ENCODE measurements at places on chromosomes 5 and 9. TPM values are rescaled to one million over a fixed set of nuclear protein-coding genes. Genes with fewer than 3 reads are reported as not detected.

SUSD1 gene
- 1.2 TPM for polyA plus RNA-seq

LCN12 gene
- polyA plus RNA-seq: 12.2 TPM

PGGT1B gene
- 5.1 TPM for polyA plus RNA-seq

PDE6A gene
- not detected for polyA plus RNA-seq

GRCh38 chr9:110382731-110383130, 45.1 kb upstream of the TXNDC8 start:
- DNase-seq: no peak

DNA sequence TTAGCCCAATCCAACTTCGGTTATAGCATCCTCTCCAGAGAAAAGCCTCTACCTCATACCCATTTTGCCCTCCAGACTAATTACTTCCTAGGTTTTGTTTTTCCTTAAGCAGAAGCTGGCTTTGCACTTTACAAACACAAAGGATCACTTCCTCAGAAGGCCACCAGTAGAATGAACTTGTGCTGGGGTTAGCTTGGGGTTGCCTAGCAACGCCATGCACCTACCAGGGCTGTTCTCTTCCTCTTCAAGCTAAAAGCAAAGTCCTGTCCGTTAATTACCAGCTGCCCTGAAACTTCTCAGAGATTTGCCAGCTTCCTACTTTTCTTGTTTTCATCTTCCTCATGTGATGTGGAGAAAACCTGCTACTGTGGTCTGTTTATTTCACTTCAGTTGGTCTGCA, 132.0 kb upstream of the WWC1 start:
- no peak for DNase-seq

GRCh38 chr5:103358305-103358995, 99.9 kb downstream of the MACIR start:
- DNase-seq: no peak

DNA sequence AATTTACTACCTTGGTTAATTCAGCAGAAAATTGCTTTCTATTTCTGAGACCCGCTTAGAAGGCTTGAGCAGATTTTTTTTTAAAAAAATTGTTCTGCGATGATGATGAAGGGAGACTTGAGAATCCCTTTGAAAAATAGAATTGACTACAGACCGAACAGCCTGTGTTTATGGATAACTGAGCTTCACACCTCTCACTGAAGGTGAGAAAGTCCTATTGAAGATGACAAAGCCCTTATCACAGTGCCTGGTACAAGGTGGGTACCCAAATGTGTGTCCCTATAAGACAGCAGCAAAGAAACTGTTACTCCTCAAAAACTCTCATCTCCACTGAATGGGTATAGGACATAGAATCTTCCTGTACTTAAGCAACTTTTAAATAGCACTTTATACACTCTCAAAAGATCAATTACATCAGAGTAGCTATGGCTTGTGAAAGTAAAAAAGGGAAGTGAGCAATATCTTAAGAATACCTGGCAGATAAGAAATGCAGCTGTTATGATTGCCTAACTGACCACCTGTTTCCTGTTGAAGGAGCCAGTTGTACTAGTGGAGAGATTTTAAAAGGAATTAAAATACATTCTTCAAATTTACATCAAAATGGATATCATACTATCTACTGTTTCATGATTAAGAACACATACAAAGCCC, 419.7 kb downstream of the CHSY3 start:
- no peak for DNase-seq

DNA sequence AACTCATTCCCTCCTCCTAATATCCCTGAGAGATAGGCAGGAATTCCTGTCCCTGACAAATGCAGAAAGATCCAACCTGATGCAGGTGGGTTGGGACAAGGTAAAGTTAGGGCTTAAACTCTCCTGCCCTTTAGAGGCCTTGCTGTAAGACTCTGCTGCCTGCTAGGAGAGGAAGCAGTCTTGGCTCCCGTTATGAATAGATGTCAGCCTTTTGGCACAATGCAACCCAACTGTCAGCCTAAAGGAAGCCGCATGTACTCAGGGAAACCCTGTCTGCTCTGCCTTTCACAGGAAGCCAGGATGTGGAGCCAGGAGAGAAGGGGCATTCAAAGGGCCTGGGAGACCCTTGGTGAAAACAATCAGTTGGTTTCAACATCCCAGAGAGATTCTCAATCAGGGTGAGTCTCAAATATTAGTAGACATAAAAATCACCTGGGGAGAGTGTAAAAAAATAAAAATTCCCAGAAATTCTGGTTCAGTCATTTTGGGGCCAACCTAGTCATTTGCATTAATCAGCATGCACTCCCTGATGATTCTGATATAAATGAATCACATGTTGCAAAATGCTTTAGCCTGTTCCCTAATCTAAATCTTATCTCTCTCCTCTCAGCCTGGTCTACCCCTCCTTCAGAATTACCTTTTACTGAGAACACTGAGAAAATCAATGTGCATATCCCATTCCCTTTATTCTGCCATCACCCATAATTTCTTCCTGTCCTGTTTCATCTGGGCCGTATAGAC, 136.2 kb upstream of the TRIM32 start:
- no peak for DNase-seq

DNA sequence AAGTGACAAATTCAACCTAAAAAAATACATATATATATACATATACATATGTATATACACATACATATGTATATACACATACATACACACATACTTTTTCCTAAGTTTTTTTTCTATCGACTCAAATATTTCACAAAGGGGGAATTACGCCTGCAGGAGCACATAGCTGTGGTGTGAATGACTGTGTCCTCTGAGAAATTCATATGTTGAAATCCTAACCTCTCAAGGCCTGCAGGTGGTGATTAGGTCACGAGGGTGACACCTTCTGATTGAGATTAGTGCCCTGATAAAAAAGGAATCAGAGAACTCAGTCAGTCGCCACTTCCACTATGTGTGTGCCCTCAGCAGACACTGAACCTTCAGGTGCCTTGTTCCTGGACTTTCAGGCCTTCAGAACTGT, 248.7 kb downstream of the SEMA5A start:
- no peak for DNase-seq

GRCh38 chr9:32618261-32618660, 17.2 kb downstream of the TAF1L start:
- DNase-seq: no peak

GRCh38 chr5:1006656-1007071, 1.9 kb upstream of the NKD2 start:
- no peak for DNase-seq

DNA sequence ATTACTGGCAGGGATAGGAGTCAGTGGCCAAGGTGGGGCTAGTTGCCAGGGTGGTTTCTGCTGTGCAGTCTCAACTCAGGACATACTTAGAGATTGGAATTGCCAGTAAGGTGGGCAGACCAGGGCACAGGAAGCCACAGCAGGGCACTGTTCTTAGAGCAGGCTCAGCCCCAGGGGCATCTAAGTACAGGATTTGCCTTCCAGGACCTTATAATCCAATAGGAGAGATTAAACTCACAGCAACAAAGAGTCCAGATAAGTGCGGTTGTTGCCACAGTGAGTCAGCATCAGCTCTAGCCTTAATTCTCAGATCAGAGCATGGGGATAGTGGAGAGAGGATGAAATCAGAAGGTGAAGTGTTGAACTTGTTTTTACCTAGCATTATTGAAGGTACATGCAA, 265.8 kb upstream of the TRPC7 start:
- DNase-seq: no peak

- DNase-seq: no peak
These were observed 8.8 kb upstream of the TBC1D9B start for GRCh38 chr5:179916523-179916922.

DNA sequence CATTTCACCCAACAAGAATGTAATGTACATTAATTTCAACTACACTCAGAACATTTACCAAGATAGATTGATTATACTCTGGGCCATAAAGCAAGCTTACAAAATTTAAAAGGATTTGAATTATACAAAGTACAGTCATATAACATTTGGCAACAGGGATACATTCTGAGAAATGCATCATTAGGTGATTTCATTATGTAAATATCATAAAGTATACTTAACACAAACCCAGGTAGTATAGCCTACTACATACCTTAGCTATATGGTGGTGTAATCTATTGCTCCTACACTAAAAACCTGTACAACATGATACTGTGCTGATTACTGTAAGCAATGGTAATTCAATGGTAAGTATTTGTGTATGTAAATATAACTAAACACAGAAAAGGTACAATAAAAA, 202.9 kb downstream of the MPDZ start:
- DNase-seq: no peak

GRCh38 chr5:26647781-26648180, 390.6 kb downstream of the CDH9 start:
- DNase-seq: no peak

GRCh38 chr9:90915693-90916092, 114.1 kb downstream of the SYK start:
- DNase-seq: no peak

GRCh38 chr5:36957953-36958537, 81.5 kb downstream of the NIPBL start:
- DNase-seq: no peak

DNA sequence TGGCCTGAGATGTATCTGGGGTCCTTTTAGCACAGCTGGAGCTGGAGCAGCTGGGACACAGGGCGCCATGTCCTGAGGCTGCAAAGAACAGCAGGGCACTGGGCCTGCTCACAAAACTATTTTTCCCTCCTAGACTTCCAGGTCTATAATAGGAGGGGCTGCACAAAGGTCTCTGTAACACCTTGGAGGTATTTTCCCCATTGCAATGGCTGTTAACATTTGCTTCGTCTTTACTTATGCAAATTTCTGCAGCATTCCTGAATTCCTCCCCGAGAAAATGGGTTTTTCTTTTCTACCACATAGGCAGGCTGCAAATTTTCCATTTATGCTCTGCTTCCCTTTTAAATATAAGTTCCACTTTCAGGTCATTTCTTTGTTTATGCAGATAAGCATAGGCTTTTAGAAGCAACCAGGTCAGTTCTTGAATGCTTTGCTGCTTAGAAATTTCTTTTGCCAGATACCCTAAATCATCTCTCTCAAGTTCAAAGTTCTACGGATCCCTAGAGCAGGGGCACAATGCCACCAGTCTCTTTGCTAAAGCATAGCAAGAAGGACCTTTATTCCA, 130.8 kb downstream of the PCSK1 start:
- DNase-seq: no peak

DNA sequence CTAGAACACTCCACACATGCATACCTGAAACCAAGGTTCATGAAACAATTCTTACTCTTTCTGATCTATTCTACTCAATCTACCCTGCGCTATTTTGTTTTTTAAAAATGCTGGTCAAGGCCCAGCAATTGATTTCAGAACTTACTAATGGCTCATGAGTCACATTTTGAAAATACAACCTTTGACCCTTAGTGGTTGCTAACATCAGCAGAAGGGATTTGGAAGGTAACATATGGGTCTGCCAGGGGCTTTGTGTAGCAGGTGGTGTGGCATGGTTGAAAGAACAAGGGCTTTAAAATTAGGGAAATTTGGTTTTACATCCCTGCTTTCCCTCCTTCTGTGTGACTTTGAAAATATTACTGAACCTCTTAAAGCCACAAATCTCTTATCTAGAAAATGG, 101.4 kb downstream of the ATG10 start:
- DNase-seq: no peak

DNA sequence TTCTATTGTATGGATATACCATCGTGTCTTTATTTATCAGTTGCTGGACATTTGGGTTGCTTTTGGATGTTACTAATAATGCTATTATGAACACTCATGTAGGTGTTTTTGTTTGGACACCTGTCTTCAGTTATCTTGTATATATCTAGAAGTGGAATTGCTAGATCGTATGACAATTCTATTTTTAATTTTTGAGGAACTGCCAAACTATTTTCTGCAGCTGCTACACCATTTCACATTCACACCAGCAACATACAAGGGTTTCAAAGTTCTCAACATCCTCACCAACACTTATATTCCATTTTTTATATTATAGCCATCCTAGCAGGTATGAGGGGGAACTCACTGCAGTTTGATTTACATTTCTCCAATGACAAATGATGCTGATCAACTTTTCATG, 324.6 kb downstream of the CAAP1 start:
- no peak for DNase-seq

- DNase-seq: no peak
These were observed 156.4 kb upstream of the RUSC2 start for GRCh38 chr9:35333551-35333950.
